Large intestine (tissue), 12 donors: ENCODE measurements at places on chromosomes 13 and 19.
A peak's percentile ranks its signal among the peaks of the same experiment; 100 is the strongest.

DNA sequence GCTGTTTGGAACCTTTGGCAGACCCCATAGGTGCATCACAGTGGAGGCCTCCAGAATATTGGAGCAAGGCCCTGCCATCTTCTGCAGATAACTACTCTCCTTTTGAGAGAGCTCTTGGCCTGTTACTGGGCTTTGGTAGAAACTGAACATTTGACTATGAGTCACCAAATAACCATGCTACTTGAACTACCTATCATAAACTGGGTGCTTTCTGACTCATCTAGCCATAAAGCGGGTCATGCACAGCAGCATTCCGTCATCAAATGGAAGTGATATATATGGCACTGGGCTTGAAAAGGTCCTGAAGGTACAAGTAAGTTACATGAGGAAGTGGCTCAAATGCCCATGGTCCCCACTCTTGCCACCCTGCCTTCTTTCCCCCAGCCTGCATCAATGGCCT, 782.5 kb upstream of the SLITRK6 start:
- DNase-seq = no peak

DNA sequence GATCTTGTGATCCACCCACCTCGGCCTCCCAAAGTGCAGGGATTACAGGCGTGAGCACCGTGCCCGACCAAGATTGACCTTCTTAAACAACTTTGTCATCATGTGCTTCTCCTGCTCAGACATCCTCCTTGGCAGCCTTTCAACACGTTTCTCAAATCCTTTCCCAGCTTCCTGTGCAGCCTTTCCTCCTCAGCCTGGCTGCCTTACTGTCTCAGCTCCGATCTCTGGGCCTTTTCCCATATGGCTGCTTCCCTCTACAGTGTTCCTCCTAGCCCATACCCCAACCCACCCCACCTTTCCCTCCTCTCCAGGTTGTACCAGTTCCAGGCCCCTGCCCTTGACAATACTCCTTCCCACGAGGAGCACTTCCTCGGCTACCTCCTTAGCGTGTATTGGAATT, 7.2 kb downstream of the PHF11 start:
- DNase-seq = no peak

DNA sequence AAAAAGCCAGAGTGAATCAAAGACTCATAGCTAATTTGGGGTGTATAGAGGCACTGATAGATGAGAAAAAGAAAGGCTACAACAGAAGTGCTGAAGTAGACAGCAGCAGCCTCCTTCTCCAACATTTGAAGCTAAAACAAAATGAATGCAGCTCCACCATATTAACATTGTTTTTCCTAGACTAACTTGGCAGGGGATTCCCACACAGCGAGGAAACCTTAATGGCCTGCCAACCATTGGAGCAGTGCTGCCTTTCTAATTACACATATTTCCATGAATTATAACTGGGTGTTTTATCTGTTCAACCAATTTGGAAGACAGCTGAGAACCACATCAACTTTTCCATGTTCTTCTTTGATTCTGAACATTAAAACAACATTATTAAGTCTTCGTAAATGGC, 478.6 kb downstream of the LIG4 start:
- DNase-seq = no peak

DNA sequence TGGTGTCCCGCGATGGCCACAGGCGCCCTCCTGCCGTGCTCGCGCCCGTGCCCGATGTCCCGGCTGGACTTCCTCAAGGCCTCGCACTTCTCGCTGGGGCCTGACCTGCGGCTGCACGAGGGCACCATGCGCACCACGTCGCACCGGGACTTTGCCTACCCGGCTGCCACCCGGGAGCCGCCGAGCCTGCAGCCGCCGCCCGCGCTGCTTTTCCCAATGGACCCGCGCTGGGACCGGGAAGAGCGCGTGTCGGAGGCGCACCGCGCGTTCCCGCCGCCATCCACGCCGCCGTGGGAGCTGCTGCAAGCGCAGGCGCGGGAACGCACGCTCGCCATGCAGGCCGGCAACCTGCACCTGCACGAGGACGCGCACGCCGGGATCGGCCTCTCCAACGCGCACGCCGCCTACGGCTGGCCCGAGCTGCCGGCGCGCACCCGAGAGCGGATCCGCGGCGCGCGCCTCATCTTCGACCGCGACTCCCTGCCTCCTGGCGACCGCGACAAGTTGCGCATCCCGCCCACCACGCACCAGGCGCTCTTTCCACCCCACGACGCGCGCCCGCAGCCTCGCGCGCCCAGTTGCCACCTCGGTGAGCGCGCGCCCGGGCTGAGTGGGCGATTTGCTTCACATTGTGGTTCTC, 12.1 kb upstream of the PEX11G start:
- peak; percentile 91 for DNase-seq

DNA sequence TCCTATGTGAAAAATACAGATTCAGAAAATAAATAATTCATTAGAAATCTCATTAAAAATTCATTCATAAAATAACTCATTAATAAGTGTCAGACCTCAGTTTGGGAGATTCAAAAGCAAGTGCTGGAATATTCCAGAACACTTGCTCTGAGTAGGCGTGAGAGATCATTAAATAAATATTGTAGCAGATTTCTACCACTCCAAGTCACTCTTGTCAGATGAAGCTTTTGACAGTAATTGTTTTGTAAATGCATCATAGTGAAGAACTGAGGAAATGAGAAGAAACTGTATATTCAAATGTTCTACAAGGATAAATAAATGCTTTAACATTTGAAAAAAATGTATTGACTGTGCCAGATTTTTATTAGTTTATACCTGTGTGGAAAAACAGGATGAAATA, 1228.1 kb downstream of the SLITRK1 start:
- no peak for DNase-seq
